ENCODE measurements at places on chromosomes 2 and 18.
A peak's percentile ranks its signal among the peaks of the same experiment; 100 is the strongest.

DNA sequence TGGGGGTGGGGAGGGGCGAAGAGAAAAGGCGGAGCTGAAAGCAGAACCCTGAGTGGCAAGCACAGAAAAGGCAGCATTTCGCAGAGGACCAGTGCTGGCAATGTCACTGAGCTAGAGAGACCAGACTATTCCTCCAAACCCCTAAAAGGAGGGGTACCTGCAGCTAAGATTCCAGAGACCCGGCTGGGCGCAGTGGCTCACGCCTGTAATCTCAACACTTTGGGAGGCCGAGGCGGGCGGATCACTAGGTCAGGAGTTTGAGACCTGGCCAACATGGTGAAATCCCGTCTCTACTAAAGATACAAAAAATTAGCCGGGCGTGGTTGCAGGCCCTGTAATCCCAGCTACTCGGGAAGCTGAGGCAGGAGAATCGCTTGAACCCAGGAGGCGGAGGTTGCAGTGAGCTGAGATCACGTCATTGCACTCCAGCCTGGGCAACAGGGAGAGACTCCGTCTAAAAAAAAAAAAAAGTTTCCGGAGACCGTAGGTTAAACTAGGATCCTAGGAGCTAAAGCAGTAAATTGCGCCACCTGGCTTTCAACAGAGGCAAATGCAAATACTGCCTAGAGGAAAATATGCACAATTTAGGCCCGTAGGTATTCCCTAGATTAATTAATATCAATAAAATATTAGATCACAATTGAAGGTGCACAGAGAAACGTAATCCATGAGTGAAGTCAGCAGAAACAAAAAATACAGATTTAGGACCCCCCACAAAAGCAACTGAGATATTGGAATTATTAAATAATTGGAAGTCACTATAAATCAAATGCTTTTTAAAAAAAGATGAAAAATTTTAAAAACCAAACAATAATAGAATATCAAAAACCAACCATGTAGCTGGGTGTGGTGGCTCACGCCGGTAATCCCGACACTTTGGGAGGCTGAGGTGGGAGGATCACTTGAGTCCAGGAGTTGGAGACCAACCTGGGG, 4.9 kb downstream of the UCN start:
- DNase-seq: peak; percentile 7

- no peak for DNase-seq
Measured at GRCh38 chr18:29465526-29465925, 1288.6 kb upstream of the CDH2 start.

DNA sequence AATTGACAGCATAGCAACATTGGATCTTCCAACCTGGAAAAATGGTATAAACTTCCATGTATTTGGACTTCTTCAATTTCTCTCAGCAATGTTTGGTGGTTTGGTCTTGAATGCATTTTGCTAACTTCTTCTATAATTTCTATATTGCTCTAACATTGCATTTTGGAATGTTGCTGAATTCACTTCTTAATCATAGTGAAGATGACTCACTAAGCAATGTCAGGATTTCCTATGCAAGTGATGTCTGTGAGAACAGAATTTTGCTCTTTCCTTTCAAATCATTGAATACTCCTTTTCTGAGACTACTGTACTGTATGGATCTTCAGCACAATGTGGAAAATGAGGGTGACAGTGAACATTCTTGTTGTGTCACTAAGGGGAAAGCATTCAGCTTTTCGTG, 28.9 kb upstream of the CDH19 start:
- no peak for DNase-seq

GRCh38 chr2:136223274-136223673, 105.3 kb upstream of the CXCR4 start:
- no peak for DNase-seq

DNA sequence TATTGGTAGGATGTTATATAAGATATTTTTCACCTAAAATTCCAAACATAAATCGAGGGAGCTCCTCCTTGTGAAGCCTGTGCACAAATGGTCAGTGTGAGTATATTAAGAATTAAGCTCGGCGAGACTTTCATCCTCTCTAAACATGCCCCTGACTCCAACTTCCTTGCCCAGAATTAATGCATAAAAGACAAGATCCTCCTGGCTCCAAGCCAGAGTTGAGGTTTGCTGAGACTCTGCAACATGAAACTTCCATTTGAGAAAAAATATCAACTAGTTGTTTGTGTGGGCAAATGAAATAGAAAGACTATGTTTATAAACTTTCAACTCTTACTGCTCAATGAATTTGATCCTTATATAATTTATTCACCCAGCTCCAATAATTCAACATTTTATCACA, 68.1 kb downstream of the CCDC178 start:
- no peak for DNase-seq

DNA sequence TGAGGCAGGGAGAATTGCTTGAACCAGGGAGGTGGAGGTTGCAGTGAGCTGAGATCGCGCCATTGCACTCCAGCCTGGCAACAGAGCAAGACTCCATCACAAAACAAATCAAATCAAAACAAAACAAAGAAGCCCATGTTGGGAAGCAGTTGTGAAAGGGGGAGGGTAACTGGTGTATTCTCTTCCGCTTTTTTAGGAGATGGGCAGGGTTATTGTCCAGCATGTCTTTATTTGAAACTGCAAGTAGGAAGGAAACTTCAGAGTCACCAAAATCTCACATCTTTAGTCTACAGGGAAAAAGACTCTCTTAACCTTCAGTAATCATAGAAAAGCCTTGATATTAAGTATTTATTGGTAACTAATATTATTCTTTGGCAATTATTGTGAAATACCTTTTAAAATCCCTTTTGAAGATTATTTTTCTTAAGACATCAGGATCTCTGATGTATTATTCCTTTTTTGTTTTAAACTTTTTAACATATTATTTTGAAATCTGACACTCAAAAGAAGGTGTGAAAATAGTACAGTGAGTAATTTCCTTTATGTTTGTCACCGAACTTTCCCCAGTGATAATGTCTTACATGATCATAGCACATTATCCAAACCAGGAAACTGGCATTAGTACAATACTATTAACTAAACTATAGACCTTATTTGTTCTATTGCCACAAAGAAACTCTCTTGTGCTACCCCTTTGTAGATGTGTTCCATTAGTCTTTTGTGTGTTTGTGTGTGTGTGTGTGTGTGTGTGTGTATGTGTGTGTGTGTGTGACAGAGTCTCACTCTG, 84.3 kb upstream of the LTBP1 start:
- DNase-seq: no peak
